ENCODE measurements at places on chromosomes 2 and 18.

DNA sequence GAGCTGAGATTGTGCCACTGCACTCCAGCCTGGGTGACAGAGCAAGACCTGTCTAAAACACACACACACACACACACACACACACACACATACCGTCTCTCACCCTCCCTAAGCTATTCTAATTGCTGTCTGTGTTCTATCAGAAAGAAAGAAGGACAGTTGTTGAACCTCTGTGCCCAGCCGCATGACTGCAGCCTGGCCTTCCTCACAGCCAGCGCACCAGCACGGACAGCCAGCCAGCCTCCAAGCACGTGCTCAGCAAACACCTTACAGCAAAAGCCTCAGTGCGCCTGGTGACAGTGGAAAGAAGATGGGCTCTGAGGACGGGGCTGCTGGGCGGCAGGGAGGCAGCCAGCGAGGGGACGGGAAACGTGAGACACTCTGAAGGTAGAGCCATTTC, 58.0 kb downstream of the ZNF516 start:
- DNase-seq, result no peak

- no peak for DNase-seq
Measured at GRCh38 chr2:213187833-213188532, 36.6 kb upstream of the IKZF2 start.

DNA sequence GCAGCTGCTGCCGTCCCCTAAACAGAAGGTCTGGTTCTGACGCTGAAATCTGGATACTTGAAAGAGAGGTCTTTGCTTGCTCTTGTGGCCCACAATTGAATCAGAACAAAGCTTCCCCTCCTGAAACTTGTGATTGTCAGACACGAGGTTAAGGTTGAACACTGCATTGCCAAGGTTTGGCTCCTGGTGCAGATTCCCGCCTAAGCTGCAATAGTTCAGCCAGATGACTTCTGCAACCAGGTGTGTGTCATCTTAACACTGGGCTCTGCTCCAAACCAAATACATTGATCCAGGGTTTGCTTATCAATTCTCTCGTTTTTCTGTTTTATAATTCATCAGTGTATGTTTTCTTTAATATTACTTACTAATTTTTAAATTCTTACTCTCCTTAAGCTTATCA, 14.6 kb downstream of the GKN1 start:
- DNase-seq, result no peak

DNA sequence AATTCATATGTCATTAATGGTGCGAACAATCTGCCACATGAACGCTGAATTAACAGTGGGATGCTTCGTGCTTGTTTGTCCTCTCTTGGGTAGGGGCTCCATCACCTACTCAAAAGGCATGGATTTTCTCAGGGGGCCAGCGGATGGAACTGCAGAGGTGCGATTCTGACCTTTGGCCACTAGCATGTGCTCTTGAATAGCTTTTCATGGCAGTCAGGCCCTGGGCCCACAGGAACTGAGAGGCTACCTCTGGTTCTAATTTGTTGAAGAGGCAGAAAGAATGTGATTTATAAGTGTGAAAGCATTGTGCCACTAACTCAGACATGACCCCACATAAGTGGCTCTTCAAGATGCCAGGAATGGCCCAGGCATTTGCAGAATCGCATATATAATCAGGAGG, 283.2 kb downstream of the INSIG2 start:
- DNase-seq, result peak; percentile 12

GRCh38 chr2:84999553-84999955, 28.6 kb downstream of the KCMF1 start:
- no peak for DNase-seq

GRCh38 chr18:59861963-59862819, 37.6 kb upstream of the PMAIP1 start:
- no peak for DNase-seq

DNA sequence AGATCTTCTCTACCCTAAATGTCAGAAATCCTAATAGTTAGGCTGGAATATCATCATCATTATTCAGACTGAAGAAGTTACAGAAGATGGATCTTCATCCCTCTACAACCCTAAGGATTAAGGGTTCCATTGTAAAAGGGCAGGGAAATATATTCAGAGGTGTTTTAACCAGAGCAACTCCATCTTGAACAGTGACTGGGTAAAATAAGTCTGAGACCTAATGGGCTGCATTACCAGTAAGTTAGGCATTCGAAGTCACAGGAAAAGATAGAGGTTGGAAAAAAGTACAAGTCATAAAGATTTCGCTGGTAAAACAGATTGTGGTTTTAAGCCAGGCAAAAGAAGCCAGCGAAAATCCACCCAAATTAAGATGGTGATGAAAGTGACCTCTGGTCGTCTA, 968.7 kb downstream of the CNTNAP5 start:
- no peak for DNase-seq

GRCh38 chr2:239114119-239114581, 266.3 kb downstream of the TWIST2 start:
- no peak for DNase-seq

DNA sequence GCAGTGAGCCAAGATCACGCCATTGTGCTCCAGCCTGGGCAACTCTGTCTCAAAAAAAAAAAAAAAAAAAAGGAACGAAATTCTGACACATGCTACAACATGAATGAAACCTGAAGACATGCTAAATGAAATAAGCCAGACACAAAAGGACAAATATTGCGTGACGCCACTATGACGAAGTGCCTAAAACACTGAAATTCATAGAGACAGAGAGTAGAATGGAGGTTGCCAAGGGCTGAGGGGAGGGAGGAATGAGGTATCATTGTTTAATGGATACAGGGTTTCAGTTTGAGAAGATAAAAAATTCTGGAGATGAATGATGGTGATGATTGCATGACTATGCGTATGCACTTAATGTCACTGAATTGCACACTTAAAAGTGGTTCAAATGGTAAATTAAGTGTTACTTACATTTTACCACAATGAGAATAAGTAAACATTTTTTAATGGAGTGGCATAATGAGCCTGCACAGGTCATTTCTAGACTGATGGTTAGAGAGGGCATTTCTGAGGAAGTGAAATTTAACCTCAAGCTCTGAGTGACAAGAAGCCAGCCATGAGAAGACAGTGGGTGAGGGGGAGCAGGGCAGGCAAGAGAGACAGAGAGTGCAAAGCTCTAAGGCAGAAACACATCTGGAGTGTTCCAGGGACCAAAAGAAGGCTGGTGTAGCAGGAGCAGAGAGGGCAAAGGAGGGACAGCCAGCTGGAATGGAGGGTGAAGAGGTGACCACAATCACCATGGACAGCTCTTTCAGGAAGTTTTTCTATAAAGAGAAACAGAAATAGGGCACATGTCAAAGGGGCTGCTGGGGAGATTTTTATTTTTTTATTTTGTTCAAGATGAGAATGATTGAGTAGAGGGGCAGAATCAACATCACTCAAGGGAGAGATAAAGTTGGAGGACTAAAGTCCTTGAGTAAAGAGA, 20.6 kb upstream of the EXOC6B start:
- no peak for DNase-seq

- no peak for DNase-seq
Measured at GRCh38 chr18:79540161-79540903, 139.3 kb upstream of the CTDP1 start.

- DNase-seq, result no peak
Measured at GRCh38 chr2:203894262-203894661, 26.7 kb downstream of the CTLA4 start.

DNA sequence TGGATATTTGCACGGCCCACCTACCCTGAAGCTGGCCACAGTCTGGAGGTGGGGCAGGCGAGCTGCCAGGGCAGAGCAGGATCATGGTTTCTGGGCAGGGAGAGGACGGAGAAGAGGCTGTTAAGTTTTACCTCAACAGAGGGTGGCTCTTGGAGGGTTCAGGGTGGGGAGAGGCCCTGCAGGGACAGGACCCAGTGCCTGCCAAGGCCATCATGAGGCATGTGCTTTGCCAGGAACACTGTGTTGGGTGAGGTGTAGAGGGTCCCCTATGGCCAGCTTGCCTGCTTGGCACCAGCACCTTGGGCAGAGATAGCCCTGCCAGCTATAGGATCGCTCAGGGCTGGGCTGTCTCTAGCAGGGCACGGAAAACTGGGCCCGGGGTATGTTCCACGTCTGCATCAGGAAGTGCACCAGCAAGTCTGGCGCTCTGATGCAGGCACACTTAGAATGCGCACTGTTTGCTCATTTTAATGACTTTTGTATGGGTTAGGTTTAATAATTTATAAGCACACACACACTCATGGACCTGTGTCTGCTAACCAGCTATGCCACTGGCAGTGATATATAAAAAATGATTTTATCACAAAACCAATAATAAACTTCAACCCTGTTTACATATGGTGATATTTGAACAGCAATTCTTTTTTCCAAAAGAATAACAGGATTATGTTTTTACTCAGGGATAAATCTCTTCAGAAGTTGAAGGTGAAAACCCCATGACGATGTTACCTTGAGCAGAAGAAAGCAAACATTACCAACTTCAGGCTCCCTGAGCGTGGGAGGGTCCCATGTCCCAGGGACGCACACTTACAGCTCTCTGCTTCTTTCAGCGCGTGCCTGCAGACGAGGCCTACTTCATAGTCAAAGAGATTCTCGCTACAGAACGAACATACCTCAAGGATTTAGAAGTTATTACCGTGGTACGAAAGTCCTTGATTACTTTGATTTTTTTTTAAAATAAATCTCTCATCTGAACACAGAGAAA, 46.4 kb downstream of the STK25 start:
- no peak for DNase-seq

- no peak for DNase-seq
Measured at GRCh38 chr2:126413079-126413478, 242.9 kb upstream of the GYPC start.

GRCh38 chr2:215862351-215862771, 151.0 kb downstream of the MREG start:
- DNase-seq, result no peak

DNA sequence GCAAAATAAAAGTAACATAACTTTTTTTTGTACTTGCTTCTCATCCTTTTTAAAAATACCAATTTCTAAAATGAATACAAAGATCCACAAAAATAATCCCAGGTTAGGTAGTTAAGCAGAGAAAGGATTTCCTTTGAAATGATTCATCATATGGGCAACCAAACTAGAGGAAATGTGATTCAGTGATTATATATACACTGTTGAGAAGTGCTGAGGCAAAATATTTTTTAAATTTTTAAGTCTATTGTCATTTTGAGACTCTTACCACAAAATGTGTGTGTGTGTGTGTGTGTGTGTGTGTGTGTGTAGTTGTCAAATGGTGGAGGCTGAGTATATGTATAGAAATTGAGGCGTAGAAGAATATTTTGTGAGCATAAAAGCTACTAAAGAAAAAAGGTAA, 1075.3 kb downstream of the LRP1B start:
- no peak for DNase-seq

GRCh38 chr2:200747668-200748618, 63.8 kb upstream of the BZW1 start:
- DNase-seq, result peak; percentile 21

DNA sequence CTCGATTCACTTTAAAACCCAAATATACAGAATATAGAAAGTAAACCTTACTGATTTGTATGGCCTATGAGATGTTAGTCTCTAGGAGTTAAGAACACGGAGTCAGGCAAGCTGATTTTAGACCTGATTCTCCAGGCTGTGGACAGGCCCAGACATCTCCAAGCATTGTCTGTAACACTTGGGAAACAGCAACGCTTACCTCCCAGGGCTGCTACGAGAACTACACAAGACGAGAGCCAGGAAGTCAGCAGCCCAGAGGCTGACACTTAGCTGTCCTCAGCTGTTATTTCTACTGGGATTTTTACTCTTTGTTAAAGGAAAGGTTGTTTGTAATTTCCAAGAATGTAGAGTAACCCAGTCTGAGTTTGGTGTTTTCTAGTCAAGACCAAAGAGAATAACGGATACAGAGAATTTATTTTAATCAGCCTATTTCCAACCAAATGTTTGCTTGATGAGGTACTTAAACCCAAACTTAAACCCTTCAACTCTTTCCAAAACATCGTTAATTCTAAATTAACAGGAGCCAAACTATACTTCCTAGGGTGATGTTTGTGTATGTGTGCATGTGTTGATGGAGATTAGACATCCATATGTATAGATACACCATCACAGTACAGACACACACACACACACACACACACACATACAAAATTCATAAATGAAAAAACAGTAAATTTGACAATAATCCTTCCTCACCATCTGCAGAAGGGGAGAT, 123.4 kb downstream of the LAMA1 start:
- DNase-seq, result no peak

GRCh38 chr18:79102886-79103285, 33.7 kb downstream of the ATP9B start:
- DNase-seq, result no peak

- no peak for DNase-seq
Measured at GRCh38 chr2:150477347-150477746, 10.1 kb downstream of the RND3 start.

GRCh38 chr2:210964141-210964764, 407.9 kb downstream of the CPS1 start:
- no peak for DNase-seq

DNA sequence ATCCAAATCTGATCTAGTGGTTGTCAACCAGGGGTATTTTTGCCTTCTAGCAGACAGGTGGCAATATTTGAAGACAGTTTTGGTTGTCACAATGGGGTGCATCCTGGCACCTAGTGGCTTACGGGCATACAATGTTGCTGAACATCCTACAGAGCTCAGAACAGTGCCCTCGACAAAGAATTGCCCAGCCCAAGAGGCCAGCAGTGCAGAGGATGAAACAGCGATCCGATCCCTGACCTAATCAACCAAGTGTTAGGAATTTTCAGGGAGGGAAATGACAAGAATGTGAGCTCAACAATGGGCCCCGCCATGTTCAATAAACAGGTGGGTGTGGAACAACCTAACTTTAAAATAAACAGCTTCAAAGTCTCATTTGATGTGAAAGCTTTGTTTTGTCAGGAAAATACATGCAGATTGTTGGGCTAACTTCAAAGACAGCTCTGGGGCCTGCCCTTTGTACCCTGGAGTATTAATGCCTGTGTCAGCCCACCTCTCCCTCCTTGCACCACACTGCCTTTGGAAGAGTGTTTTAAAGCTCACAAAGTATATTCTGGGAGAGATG, 22.5 kb upstream of the SCYGR5 start:
- DNase-seq, result no peak

DNA sequence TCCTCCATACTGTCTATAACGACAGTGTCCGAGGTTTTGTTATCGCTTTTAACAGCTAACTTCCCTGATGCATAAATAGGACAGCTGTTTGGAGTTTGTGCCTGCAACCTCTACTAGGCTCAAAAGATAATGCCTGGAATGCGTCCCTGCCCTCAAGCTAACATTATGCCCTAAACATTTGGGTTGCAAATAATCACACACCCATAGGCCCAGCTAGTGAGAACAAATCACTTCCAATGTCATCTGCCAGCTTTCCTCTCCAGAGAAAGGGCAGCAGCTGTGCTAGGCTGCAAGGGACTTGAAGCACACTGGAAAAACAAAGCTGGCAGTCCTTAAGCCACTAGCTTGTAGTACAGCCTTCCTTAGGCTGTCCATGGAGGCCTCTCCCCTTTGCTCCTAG, 201.8 kb upstream of the LYPD1 start:
- no peak for DNase-seq

DNA sequence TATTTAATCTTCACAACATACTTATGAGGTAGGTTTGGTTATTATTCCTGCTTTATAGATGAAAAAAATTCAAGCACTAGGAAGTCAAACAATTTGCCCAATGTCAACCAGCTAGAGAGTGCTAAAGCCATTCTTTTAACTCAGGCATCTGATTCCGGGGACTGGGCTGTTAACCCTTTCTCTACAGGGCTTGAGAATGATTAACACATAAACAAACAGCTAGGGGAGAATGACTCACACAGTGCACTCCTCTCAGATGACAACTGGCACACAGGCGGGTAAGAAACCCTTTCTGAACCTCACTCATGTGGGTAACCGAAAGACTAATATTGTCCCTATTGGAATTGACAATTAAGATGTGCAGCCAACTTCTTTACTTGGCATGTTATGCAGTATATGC, 86.3 kb upstream of the FSHR start:
- no peak for DNase-seq

- no peak for DNase-seq
Measured at GRCh38 chr2:237059155-237059875, 26.4 kb upstream of the COPS8 start.

Measured in NCI-H460 (cell line).